CD8-positive, alpha-beta memory T cell (primary cell): ENCODE measurements at places on chromosomes 2 and 18.

- DNase-seq: no peak
These were observed 35.5 kb upstream of the SPTBN1 start for GRCh38 chr2:54420524-54421172.

- no peak for DNase-seq
These were observed 439.3 kb upstream of the MAP2 start for GRCh38 chr2:208984376-208985090.

- DNase-seq: no peak
These were observed 3.9 kb upstream of the NPPC start for GRCh38 chr2:231929961-231930592.

- no peak for DNase-seq
These were observed 10.2 kb downstream of the NEDD4L start for GRCh38 chr18:58054041-58054781.

DNA sequence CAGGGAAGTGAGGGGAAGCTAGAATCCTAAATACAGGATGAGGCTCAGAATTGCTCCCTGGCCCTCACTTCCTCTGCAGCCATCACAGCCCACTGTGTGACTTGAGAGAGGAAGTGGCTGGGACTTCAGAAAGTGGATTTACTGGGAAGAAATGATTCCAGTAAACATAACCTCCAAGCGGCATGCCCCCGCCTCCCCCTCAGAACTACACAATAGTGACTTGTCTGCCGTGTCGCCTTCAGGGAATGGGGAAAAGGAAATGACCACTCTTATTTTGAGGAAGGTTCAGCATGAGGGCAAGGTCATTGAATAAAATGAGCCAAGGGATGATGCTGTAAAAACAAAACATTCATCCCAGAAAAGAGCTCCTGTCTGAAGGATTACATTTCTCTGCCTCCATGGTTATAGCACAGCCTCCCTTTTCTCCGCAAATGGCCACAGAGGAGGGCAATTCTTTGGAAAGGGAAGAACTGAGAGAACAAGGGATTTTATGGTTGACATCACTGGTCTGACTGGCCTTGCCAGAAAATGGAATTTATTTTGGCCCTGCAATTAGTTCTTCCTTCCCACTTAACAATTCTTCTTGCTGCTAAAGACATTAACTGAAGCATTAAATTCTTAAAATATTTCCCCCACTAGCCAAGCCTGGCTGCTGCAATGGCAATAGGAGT, 78.9 kb upstream of the DAPL1 start:
- DNase-seq: no peak

DNA sequence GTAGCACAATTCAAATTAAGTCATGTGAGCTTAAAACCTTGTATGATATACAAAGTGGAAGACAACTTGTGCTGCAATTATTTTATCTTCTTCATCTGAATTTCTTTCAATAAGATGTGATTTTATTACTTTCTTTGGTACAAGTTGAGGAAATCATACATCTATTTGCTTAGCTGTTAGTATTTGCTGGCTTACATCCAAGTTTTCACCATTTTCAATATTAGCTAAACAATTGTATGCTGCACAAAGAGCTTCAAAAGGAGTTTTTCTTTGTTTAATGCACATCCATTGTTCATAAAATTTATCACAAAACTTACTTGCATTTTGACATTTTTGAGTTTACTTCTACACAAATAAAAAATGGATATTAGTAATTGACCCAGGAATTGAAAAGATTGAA, 40.9 kb downstream of the SCN9A start:
- no peak for DNase-seq

DNA sequence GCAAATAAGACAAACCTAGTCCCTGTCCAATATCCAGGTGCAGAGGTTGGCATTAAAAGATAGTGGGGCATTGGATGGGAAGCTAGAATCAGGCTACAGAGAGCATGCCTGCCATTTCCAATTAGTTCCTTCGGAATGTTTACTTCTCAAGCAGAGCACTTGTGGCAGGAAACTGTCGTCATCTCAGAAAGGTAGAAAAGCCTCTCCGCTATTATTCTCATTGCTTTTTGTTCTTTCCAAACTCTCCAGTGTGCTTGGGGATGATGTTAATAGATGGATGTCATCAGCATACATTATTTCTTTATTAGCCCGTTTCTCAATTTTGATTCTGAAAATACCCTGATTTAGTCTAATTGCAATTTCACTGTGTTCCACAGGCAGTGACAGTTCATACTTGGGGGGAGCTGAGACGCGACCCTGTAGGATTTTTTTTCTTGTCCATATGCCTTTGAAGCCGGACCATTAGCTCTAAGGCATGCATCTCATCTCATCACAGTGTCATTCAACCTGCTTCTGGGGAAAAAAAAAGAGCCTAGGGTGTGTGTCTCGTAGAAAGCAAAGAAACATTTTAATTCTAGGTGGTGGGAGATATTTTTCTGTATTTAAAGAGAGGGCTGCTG, 7.7 kb downstream of the ASB18 start:
- no peak for DNase-seq

DNA sequence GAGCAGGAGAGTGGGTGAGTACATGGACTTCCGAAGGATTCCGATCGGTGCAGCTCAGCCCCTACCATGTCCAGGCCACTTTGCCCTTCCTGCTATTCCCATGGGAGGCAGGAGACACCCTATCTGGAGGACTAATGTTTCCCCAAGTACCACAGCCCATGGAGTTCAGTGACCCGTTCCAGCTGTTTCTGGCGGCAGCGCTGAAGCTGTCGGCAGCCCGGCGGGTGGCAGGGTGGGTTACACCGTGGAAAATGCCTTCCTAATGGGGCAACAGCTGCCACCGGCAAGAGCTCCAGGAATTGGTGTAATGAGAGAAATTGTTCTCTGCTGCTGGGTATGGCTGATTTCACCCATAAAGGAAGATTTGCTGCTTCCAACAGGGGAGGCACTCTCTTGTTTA, 98.3 kb downstream of the MYCN start:
- no peak for DNase-seq

DNA sequence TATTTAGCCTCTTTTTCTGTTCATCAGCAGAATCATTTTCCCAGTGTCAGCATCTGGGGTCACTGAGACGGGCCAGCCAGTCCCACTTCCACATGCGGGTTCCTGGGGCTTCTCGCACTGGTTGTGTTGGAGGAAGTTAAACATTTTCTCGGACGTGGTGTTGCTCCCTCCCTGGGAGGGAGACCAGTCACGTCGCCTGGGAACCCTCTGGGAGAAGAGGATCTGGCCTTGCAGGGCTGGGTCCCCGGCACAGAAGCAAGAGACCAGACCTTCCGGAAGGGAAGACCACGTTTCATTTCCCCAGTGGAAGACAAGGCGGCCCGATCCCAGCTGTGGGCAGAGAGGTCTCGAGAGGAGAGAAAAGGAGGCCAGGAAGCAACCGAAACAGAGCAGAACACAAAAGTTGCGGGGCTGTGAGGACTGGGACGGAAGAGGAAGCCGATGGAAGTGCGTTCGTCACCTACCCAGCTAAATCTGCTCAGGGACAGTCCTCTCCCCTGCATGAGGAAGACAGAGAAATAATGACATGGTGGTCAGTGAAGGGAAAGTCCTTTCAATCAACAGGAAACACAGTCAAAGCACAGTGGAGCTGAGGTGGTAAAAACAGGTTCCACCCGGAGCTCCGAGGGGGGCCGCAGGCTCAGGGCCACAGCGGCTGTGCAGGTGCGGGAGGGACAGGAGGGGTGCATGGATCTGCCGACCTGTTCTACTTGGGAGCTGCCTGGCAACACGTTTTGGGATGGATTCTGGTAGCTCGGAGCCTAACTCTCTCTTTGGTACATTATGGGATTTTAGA, 144.4 kb downstream of the MBP start:
- DNase-seq: no peak

DNA sequence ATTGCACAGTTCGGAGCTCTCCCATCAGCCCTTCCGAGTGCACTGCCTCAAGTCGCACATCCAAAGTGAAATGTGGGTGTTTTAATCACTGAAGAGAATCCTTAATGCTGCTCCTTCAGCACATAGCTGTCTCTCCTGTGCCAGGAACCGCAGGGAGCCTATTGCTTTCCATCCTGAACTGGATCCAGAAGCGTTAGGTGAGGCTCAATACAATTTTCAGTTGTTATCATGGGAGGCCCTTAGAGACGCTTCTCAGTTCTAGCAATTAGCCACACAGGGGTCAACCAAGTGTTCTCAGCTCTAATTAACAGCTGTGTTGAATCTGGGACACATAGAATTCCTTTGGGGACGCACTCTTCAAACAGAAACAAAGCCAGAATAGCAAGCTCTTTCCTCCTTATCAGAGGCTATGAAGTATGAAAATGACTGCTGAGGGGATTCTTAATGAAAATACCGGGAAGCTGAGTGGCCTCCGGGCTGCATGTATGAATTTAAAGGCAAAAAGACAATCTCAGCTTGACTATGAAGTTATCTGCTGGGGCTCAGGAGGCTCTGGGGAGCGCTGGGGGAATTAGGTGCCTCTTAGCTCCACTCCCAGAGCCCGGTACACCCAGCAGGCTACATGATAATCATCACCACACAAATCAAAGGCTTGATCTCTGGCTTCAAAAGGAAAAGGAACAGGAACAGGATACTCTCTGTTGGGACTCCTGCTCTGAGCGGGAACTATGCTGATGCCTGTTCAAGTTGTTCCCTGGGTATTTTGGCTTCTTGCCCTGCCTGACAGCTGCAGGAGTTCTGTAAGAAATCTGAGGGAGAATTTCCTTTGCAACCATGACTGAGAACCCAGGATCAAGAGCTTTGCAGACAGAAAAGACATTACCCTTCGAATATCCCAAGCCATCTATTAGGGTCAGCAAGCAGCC, 55.4 kb upstream of the NCOA1 start:
- no peak for DNase-seq

DNA sequence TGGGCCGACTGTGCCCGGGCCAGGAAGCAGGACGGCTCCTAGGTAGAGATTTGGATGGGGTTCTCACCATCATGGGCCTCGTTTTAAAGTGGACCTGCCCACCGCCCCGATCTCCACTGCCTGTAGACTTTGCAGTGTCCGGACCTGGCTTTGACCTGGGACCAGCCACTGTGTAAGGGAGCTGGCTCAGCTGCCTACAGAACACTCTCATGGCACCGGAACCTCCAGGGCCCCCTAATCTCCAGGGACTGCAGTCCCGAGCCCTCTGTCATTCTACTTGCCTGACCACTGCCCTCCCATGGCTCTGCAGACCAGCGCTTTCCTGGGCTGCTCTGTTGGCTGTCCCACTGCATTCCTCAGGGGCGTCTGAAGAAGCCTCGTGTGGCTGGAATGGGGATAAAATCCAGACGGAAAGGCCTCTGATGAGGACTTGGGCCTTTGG, 120.8 kb downstream of the GLI2 start:
- DNase-seq: no peak

- peak; percentile 83 for DNase-seq
These were observed 37.0 kb downstream of the NIFK start for GRCh38 chr2:121699421-121700333.

- DNase-seq: no peak
These were observed 109.0 kb downstream of the SETBP1 start for GRCh38 chr18:44789710-44790109.

DNA sequence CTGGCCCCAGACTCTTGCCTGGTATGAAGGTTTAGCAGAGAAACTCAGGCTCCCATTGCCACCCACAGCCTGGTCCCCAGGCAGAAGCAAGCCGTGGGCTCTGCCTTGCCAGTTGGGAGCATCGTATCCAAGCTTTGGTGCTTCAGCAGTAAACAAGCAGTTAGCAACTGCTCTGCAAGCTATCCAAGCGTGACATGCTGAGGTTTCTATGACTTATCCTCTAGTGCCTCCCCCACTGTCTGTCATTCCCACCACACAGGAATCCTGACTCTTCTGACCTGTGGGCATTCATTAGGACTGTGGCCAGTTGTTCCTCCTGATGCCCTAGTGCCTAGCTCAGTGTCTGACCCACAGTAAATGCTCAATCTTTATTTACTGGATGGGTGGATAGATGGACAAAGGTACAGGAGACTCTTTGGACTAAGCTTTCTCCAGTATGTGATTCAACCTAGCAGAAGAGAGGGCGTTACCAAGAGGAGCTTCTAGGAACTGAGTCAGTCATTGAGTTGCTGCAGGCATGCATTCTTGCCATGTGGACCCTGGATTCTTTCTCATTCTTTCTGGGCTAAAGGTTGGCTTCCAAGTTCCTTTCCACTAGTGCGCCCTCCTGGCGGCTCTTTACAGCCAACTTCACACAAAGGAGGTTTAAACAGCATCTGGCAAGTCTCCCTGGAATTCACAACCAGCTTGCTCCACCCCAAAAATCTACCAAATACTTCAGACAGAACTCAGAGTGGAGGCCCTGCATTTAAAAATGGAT, 40.6 kb upstream of the MRPL19 start:
- DNase-seq: no peak

DNA sequence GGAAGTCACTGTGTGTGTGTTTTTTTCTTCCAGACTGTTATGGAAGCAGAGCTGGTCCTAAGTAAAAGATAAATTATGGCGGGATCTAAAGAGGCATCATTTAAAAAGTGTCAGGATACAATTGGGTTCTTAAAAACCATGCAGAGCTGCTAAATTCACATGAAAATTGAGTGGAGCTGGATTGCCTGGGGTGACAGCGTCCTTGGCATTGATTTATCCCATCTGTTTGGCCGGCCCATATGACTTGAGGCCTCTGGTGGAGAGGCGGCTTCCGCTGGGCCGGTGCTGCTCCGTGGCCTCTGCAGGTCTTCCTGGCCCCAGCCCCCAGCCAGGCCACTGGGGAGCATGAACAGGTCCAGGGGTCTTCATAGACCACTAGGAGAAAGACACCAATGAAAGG, 165.5 kb downstream of the GLI2 start:
- DNase-seq: peak; percentile 13

DNA sequence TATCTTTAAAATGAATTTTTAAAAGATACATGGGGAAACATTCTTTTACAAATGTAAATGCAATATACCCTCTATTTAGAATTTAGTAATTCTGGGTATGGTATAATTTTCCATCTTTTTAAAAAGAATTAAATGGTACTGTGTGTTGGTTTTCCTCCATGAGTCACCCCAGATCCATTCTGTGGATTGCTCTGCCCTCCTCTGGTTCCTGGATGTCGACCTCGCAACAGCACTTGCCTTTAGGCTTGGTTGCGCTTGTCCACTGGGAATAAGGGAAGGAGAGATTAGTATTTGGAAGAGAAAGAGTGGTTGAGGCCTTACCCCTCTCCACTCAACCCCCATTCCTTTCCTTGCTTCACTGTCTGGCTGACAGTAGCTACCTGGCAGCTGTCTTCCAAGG, 90.4 kb downstream of the FTCDNL1 start:
- DNase-seq: no peak

- no peak for DNase-seq
These were observed 5.3 kb downstream of the APOB start for GRCh38 chr2:21038403-21039073.

- DNase-seq: no peak
These were observed 250.3 kb upstream of the ID2 start for GRCh38 chr2:8431446-8432125.

DNA sequence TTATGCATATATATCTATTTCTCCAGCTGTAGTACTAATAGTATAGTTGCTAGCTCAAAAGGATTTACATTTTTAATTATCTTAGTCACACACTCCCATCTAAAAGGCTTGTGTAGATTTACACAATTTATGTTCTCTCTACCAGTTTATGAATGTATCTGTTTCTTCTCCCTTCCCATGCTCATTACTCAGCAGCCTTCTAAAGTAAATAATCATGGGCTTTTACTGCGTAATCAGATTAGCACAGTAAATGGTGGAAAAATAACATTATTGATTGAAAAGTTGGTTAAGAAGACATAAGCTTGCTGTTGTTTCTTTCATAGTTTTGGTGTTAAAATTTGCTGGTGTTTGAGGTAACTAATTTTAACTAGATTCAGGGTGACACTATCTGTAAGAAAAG, 81.8 kb downstream of the PTPN4 start:
- DNase-seq: no peak
